Ammon's horn (tissue), 1 donor: ENCODE measurements at places on chromosomes 7 and 10.

DNA sequence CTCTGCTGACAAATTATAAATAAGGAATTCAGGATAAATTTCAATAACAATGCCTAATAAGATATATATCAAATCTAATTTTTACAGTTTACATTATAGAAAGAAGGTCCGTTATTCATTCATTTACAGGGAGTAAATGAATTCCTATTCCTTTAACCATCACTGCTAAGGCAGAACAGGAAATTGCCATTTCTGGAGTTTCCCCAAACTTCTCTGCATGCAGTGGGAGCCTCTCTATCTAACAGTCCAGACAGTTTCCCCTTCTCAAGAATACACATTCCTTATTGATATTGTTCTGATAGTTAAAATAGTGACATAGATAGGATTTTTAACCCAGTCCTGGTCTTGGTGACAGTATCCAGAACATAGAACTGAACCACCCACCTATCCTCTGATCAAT is 24.3 kb downstream of the MKI67 start:
- DNase-seq = no peak

DNA sequence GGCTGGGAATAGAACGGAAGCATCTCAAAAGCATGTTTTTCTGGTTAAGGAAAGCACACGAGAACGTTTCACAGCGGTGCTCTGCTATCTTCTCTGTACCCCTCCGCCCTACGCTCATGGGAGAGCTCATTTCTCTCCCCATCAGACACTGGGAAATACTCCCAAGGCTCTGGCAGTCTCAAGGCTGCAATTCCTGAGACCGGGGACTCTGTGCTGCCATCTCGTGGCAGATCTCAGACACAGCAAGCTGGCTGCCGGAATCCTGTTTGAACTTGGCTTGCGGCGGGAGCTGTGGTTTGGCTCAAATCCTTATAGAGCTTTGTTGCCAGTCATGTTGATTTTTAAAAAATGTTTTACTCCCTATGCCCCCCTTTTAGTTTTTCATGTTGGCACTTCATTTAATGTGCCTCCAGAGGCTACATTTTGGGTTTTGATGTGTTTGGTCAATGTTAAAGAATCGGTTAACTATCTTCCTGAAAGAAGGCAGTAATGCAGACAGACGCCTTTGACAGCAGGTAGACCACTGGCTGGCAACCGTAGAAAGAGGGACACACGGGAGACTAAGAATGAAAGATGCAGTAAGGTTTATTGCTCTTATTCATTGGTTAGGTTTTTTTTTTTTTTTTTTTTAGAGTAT is 27.6 kb downstream of the BMPER start:
- DNase-seq = peak; percentile 91

DNA sequence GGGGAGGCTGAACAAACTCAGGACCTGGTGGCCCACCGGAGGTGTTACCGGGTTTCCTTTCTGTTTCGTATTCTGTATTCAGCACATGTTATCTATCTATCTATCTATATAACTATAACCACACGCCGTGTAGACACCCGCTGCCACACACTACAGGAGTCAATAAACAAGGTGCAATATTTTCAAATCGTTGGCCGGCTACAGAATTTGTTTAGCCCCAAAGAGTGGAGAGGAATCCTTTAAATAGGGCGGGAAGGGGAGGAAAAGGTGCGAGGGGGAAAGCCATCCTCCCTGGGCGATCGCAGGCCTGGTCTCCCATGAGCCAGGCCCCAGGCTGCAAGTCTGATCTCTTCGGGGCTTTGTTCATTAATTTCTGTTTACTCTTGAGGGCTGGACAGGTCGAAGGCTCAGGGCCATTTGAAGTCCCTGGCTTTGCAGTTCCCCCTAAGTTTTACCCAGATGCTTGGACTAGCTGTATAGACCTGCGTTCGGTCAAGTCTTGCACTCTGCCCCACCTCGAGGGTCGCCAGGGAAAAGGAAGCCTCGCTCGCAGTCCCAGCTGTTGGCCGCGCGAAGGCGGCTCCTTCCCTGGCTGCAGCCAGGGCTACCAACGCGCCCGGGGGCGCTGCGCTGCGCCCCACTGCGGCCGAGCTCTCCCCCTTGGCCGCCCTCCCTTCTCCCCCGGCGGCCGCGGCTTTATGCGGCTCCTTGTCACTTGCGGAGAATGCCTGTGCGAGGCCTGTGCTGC is 3.8 kb downstream of the NKX2-3 start:
- no peak for DNase-seq

DNA sequence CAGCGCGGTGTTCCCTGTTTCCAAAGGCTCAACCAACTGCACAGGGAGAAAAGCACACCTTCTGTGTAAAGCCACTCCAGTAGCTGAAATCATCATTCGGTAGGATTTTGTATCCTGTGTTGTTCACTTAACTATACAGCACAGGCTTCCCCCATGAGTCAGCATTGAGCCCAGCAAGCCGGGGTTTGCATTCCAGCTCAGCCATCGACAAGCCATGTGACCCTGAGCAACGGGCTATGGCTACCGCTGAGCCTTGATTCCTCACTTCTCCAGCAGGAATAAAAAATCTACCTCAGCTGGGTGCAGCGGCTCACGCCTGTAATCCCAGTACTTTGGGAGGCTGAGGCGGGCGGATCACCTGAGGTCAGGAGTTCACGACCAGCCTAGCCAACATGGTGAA is 44.1 kb upstream of the ATP6V0A4 start:
- DNase-seq = no peak

DNA sequence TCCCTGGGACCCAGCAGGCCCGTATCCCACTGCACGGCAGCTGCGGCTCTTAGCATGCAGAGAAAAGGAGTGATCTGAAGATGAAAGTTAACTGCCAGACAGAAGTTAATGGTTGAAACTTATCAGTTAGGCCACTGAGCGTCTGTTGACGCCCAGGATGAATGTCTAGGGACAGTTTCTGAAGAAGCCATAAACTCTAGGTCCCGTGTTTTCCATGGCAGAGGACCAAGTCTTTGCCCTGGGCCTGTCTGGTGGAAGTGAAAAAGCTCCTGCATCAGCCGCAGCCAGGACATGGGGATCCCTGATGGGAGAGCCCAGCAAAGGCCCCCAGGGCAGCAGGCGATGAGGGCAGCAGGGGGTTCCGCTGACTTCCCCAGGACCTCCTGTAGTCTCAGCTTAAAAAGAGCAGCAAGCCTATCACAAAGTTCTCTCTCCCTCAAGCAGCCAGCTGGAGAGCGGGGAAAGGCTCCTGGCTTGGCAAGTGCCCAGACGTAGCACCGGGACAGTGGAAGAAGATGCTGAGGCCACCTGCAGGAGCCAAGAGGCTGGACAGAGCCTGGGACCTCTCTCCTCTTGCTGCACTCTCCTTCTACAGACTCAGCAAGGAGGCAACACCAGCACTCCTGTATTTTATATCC is 79.6 kb downstream of the TNS3 start:
- no peak for DNase-seq

DNA sequence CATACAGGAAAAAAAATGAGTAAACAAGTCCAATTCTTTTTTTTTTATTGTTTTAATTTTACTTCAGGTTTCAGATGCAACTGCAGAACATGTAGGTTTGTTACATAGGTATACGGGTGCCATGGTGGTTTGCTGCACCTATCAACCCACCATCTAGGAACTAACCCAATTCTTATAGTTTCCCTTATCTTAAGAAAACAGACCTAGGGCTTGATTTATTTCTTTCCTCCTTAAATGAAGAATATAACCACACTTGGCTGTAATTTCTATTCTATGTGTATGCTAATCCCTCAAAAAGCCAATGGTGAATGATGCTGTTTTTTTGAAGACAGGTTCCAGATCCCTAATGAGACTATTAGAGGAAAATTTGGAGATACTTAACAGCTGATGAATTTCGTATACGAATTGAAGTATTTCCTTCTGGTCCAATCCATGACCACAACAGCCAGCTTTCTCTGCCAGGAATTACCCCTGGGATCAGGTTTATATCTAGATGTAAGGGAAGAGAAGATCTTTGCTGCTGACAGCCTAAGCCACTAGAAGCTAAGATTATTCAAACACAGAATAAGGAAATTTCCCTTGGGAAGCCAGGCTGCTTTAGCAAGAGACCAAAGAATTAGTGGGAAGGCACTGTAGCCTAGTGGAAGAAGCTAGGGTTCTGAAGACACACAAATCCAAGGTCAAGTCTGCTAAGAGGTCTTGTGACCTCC is 115.8 kb downstream of the INHBA start:
- no peak for DNase-seq

- no peak for DNase-seq
Observed at GRCh38 chr10:121098211-121098610, 247.0 kb downstream of the WDR11 start.

GRCh38 chr7:44122529-44122928 is 819 bp downstream of the POLD2 start:
- no peak for DNase-seq

DNA sequence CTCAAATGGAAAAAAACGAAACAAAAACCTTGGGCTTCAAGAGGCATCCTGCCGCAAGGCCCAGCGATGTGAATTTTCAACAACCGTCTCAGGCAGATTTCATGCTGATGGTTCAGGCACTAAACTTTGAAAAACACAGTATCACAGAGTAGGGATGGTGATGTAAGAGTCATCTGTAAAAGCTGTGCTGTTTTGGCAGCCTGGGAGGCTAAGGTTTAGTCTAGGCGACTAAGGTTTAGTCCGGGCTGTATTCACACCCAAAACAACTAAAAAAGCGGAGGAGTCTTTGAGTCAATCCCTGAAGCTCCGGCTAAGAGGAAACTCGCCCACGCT is 420 bp upstream of the MINPP1 start:
- no peak for DNase-seq

DNA sequence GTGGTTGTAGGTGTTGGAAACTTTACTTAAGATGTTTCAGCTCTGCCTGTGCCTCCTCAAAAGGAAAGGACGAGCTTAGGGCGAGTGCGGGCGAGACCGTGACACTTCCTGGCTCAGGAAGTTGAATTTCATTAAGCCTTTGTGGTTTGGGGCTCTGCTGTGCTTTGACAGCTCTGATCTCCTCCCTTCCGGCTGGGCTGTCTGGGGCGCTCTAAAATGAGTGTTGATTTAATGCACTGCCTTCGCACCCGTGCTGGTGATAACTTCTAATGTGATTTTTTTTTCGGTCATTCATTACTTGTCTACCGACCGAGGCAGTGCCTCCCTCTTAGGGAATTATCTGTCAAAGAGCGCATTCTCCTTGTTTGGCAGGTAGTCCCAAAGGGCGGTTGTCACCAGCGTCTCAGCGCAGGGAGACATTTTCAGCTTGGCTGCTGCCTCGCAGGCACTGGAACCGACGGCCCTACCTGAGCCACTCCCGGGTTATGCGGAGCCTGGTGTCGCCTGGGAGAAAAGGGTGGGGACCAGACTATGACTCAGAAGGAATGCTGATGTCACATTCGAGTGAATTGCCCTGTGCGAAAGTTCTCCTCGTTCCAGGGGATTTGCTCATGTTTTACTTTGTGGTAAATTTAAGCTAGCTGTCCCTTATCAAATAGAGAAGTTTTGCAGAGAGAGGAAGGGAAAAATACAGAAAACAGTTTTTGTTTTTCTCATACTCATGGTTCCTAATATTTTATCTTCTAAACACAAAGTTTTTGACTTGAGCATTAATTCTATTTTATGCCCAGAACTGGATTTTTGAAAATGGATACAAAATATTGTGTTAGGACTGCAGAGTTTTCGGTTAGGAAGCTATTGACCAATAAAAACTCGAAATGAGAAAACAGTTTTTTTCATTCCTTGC is 920 bp downstream of the TES start:
- DNase-seq = peak; percentile 11

DNA sequence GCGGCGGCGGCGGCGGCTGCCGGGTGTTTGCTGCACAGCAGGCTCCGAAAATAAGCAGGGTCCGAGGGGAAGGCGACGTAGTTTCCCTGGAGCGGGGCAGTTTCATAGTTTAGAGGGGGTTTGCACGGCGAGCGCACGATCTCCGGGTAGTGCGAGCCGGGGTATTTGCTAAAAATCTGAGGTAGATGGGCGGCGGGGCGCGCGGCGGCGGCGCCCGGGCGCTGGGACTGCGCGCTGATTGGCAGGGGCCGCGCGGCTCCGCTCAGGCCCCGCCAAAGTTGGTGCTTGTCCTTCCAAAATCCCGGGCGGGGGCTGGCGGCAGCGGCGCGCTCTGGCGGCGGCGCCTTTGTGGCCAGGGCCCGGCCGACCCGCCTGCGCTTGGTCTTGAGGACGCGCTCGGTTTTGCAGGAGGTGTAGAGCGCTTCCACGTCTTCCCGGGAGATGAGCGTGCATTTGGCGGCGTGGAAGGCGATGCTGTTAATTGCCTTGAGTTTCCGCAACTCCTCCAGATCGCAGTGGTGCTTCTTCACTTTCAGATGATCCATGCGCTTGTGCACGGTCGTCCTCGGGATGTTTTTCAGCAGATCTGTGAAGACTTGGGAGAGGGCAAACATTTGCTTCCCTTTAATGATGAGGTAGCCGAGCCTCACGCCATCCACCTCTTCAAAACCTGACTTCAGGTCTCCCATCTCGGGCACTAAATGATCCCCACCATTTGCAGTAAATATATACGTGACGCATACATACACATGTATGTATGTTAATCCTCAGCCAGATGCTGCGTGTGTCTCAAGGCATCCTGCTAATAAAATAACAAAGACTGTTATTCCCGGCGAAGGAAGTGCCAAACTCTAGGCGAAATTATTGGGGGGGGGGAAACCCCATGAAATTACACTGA is 8.1 kb downstream of the SKIDA1 start:
- DNase-seq = peak; percentile 61

DNA sequence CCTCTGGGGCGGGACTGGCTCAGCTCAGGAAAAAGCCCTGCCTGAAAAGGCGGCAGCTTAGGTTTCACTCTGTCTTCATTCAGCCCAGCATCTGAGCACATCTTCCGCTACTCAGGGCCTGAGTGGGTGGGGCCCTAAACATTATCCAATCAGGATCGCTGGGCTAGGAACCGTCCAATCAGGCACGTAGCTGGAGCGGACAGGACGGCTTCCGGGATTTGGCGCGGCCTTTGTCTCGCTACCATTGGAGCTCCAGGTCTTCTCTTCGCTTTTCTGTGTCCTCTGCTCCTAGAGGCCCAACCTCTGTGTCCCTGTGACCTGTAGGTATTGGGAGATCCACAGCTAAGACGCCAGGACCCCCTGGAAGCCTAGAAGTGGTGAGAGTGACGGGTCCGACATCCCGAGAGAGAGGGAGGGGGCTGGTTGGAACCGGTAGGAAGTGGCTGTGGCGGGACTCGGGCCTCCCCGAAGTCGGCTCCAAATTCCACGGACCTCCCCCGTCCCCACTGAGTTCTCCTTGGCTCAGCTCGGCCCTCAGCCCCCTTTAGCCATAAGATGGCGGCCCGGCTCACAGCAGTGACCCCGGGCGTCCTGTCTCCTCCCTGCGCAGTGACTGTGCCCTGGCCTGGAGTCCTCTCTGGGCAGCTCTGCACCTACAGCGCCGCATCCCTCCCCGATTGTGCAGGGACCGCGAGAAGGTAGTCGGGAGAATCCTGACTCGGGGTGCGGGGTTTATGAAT is 99.1 kb downstream of the ZNF680 start:
- DNase-seq = peak; percentile 89
